Stimulated activated CD8-positive, alpha-beta memory T cell treated with anti-CD3 and anti-CD28 coated beads, Interleukin-7, amount 100 ng/mL, for 1 hour (primary cell): ENCODE measurements at places on chromosomes 7 and 10.

- DNase-seq, result no peak
These were observed 10.5 kb downstream of the LSM5 start for GRCh38 chr7:32479574-32480200.

DNA sequence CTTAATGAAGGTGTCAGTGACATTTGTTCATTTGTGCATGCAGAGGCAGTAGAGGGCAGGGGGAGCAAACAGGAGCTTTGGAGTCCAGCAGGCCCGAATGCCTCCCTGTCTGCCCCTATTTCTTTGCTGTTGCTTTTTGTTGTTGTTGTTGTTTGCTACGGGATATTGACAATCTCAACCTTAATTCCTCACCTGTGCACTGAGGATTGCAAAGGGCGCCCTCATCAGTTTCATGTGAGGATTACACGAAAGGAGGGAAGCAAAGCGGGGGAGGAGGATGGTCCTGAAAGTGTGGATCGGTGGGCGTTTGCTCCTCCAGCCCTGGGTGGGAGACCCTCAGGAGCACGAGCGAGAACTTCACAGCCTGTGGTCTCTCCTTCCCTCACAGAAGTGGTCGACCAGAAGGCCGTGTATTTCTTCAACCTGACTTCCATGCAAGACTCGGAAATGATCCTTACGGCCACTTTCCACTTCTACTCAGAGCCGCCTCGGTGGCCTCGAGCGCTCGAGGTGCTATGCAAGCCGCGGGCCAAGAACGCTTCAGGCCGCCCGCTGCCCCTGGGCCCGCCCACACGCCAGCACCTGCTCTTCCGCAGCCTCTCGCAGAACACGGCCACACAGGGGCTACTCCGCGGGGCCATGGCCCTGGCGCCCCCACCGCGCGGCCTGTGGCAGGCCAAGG is 9.6 kb downstream of the GDF10 start:
- DNase-seq, result no peak

- no peak for DNase-seq
These were observed 93.7 kb downstream of the SEMA3A start for GRCh38 chr7:84100866-84101265.

GRCh38 chr10:19931894-19932590 is 115.8 kb downstream of the PLXDC2 start:
- DNase-seq, result no peak

- no peak for DNase-seq
These were observed 24.7 kb downstream of the STAM start for GRCh38 chr10:17668435-17669184.
